HCT116 (cell line): ENCODE measurements at places on chromosomes 2 and 18. TPM values are rescaled to one million over a fixed set of nuclear protein-coding genes. Genes with fewer than 3 reads are reported as not detected.

DNA sequence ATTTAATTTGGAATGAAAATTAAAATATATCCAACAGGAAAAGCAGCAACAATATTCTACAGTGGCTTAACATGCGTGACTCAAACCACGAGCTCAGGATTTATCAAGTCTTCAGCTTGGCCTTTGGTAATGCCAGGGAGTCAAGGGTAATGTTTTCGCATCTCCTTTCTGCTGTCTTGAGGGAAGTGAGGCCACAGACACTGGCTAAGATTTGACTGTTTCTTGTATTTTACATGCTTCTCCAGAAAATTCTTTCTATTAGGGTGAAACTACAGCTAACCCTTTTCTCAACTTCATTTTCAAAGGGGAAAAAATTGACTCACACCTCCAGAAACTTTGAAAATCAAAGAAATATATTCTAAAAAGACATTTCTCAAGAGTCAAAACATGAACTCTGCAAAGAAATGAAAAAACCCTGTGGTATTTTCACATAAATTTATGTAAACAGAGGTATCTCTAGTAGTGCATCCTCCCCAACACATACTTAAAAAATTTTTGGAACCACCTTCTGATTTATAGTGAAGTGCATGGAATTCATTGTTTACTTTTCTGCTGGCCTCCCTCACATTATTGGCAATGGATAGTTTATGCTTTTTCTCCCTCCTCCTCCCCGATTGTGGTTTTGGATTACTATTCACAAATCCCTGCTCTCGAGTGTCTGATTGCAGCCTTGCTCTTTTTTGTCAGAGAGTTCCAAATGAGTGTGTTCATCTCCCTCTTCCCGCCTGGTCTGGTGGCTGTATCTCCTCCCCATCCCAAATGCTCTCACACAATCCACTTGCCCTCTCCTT lies 48.7 kb downstream of the DPP4 start:
- no peak for DNase-seq
- H3K27ac ChIP-seq, result no peak overlapping the region
- peaks cover 29% of the 10 kb centered on the region for H3K4me1 ChIP-seq
- H3K27me3 ChIP-seq, result no peaks in the 10 kb centered on the region
- no peaks in the 10 kb centered on the region for H3K36me3 ChIP-seq
- H3K4me3 ChIP-seq, result no peak overlapping the region

Gene FOXI3
- total RNA-seq, result not detected

DNA sequence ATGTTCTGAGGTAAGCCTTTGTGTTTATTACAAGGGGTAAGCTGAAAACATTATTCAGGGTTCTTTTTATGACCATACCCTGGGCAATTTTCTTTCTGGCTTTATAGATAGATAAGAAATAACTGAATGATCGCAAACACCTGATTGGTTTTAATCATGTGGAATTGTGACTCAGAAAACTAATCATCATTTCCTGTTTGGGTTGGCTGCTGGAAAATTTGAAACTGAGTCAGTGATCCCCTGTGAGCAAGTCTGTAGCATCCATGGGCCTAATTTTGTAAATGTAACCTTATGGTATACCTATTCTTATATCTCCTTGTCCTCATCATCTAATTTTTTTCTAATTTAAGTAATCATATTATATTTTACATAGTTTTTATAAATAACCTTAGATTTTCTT lies 34.3 kb downstream of the CCDC68 start:
- no peaks in the 10 kb centered on the region for H3K4me1 ChIP-seq
- no peak overlapping the region for H3K27ac ChIP-seq
- H3K36me3 ChIP-seq, result no peaks in the 10 kb centered on the region
- no peak overlapping the region for H3K4me3 ChIP-seq

Gene ALK
- not detected for total RNA-seq

DNA sequence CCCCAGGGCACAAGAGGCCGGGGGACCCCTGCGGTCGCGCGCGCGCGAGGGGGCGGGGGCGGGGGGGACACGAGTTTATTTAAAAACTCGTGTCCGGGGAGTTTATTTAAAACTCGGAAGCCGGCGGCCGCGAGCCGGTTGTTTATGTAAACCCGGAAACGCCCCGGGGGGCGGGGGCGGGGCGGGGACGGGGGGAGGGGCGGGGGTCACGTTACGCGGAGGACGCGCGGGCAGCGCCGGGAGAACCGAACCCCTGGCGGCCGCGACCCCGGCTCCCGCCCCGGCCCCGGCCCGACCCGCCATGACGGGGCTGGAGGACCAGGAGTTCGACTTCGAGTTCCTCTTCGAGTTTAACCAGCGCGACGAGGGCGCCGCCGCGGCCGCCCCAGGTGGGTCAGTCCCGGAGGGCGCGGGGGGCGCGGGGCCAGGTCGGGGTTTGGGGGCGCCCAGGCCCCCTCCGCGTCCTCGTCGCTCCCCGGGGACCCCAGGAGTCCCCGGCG lies 4.4 kb downstream of the NFATC1 start:
- peak overlapping the region; percentile 48 for H3K4me3 ChIP-seq
- no peaks in the 10 kb centered on the region for H3K27me3 ChIP-seq
- peak overlapping the region; percentile 63; the same call in 1 of the 2 replicates for H3K27ac ChIP-seq
- no peaks in the 10 kb centered on the region for H3K36me3 ChIP-seq

DNA sequence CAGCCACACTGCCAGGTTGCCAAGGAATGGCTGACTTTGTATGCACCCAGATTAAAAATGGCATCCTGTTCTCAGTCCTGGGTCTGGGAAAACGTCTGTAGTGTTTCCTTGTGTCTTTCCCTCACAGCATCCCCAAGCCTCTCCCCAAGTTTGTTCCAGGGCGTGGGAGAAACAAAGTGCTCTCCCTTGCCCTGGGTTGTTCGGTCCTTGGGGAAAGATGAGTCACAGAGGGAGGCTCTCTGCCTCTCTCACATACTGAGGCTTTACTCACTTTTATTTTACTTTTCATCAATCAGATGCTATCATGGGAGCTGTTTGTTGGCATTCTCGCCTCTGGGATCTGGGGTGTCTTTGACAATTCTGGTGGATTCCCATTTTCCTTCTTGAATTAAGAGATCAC lies 492.3 kb downstream of the XIRP2 start:
- no peak overlapping the region for H3K27ac ChIP-seq
- no peak overlapping the region for H3K4me3 ChIP-seq
- H3K27me3 ChIP-seq, result 0 out of 2 replicates have a peak, but pooled peaks cover 3% of the 10 kb centered on the region
- no peaks in the 10 kb centered on the region for H3K36me3 ChIP-seq
- H3K4me1 ChIP-seq, result no peaks in the 10 kb centered on the region

DNA sequence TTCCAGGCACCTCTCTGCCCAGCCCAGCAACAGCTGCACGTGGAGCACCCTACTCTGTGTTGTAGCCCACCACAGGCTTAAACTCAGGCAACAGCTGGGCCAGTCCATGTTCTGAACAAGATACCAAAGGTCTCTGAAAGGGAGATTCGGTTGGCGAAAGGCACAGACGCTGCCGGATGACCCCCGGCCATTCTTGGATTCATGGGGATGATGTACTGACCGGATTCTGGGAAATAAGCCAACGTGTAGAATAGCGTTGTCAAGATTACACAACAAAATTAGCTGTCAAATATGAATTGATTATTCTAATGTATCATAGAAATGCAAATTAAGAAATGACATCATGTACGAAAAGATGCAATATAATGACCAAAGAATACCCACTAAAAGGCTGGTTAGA lies 283.0 kb upstream of the PXDN start:
- no peaks in the 10 kb centered on the region for H3K36me3 ChIP-seq
- no peak overlapping the region for H3K4me3 ChIP-seq
- H3K4me1 ChIP-seq, result no peaks in the 10 kb centered on the region
- DNase-seq, result no peak

DNA sequence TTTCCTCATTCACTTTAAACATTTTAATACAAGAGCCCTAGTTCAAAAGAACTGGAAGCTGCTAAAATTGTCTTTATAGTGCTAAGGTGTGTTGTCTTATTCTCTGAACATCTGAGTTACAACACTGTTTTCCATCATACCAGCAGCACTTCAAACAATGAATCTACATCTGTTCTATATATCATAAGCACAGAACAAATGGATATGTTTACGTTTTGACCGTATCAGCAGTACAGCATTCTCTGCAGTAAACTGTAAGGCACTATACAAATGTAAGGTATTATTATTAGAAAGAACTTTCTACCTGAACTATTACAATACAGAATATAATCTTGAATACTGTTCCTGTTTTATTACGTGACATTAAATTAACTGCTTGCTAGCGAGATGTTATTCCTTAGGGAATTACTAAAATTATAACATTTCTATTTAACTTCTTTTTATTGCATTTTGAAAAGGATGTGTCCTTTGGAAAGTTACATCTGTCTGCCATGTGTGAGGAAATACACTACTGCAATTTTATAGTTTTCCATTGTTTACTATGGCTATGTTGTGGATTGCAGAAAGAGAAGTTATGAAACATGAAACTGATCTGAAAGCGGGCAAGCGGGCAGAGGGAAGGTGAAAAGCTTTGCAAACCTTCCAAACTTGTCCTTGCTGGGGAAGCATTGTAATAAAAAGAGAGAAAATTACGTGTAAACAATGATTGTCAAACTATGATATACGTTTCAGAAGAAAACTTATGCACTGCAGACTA lies 13.7 kb downstream of the NCKAP1 start:
- DNase-seq, result no peak
- no peaks in the 10 kb centered on the region for H3K27me3 ChIP-seq
- no peaks in the 10 kb centered on the region; the same call in none of the 2 replicates for H3K36me3 ChIP-seq
- no peak overlapping the region for H3K27ac ChIP-seq
- no peak overlapping the region for H3K4me3 ChIP-seq

GRCh38 chr2:160317181-160318099 lies 117.4 kb upstream of the ITGB6 start:
- H3K4me3 ChIP-seq, result no peak overlapping the region
- H3K27me3 ChIP-seq, result no peaks in the 10 kb centered on the region
- no peak overlapping the region for H3K27ac ChIP-seq
- DNase-seq, result no peak
- H3K4me1 ChIP-seq, result no peaks in the 10 kb centered on the region

Gene KCNG3
- 1.5 TPM for total RNA-seq

GRCh38 chr2:129906139-129906860 lies 73.2 kb upstream of the RAB6C start:
- no peak overlapping the region for H3K27ac ChIP-seq
- no peaks in the 10 kb centered on the region for H3K36me3 ChIP-seq
- no peaks in the 10 kb centered on the region for H3K4me1 ChIP-seq
- H3K4me3 ChIP-seq, result no peak overlapping the region
- DNase-seq, result no peak

DNA sequence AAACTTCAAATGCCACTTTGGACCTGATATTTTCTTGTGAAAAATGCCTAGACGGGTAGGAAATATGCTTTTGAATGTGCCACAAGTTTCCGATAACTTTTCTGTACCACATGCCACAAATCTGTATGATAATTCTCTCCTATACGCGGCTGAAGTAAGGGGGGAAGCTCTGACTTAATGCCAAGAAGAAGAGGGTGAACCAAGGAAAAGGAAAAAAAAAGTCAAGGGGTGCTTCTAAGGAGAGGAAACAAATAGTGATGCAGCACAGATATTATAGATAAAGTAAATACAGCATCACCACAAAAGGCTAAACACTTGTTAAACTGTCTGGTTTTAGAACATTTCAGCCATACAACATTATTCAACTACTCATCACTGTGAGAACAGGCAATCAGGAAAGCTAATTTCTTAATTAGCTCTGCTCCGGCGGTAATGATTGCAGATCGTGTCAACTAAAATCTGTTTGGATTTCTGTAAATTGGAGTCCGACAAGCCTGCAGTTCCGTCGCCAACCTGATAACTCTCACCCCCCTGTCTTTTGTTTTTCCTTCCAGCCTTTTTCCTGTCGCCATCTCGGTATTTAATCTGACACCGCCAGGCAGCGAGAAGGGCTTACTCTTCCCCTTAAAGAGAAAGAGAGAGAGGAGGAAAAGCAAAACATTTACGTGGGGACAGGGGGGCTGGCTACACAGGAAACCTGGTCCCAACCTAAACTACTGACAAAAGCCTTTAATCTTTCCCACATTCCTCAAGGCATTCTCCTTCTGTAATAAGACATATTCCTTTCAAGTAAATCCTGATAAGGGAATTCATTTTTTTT lies 67.5 kb downstream of the ZEB2 start:
- DNase-seq, result no peak
- H3K36me3 ChIP-seq, result no peaks in the 10 kb centered on the region
- no peak overlapping the region for H3K27ac ChIP-seq
- no peak overlapping the region for H3K4me3 ChIP-seq
- H3K27me3 ChIP-seq, result no peaks in the 10 kb centered on the region

Gene GPR39
- 5.1 TPM for total RNA-seq

GRCh38 chr2:240626531-240627300 lies 1.4 kb downstream of the GPR35 start:
- no peak for DNase-seq
- H3K4me1 ChIP-seq, result no peaks in the 10 kb centered on the region
- no peak overlapping the region for H3K4me3 ChIP-seq
- H3K36me3 ChIP-seq, result no peaks in the 10 kb centered on the region
- H3K27ac ChIP-seq, result no peak overlapping the region

- DNase-seq, result no peak
- H3K36me3 ChIP-seq, result peaks cover 5% of the 10 kb centered on the region
- H3K27ac ChIP-seq, result no peak overlapping the region
- H3K27me3 ChIP-seq, result no peaks in the 10 kb centered on the region
- no peak overlapping the region for H3K4me3 ChIP-seq
Observed at GRCh38 chr2:27687232-27687631, 23.5 kb downstream of the SLC4A1AP start.
